ENCODE measurements at places on chromosomes 7 and 10.

GRCh38 chr10:43340619-43341018, 30.8 kb upstream of the FXYD4 start:
- no peak for DNase-seq

GRCh38 chr7:14834456-14834855, 68.1 kb downstream of the DGKB start:
- DNase-seq = no peak

GRCh38 chr10:83545901-83546391, 593.4 kb upstream of the GHITM start:
- DNase-seq = no peak

DNA sequence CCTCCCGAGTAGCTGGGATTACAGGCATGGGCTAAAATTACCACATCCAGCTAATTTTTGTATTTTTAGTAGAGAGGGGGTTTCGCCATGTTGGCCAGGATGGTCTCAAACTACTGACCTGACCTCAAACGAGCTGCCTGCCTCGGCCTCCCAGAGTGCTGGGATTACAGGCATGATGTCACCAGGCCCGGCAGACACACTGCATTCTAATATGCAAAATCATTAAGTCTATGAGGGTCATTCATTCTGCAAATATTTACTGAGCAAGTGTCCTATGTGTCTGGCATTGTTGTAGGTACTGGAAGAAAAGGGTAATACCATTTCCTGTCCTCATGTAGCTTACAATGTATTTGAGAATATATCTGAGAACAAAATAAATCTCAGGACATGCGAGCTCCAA, 2.7 kb downstream of the PUS7 start:
- no peak for DNase-seq

- peak; percentile 44 for DNase-seq
These were observed 37.5 kb downstream of the NET1 start for GRCh38 chr10:5449823-5450222.

DNA sequence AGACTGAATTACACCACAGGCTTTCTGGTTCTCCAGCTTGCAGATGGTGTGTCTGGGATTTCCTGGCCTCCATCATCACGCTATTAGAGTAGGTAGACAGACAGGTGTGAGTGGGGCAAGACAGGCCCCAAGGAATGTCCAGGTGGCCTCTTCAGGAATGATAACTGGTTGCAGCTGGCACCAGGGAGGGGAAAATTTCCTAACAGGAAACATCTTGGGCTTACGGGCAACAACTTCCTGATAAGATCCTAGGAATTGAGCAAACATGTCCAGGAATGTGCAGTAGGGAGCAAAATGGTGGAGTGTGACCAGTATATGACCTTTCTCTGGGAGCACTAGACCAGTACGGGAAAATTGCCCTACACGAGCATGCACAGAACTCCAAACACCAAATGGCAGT, 11.3 kb downstream of the XRCC2 start:
- DNase-seq = peak; percentile 30

DNA sequence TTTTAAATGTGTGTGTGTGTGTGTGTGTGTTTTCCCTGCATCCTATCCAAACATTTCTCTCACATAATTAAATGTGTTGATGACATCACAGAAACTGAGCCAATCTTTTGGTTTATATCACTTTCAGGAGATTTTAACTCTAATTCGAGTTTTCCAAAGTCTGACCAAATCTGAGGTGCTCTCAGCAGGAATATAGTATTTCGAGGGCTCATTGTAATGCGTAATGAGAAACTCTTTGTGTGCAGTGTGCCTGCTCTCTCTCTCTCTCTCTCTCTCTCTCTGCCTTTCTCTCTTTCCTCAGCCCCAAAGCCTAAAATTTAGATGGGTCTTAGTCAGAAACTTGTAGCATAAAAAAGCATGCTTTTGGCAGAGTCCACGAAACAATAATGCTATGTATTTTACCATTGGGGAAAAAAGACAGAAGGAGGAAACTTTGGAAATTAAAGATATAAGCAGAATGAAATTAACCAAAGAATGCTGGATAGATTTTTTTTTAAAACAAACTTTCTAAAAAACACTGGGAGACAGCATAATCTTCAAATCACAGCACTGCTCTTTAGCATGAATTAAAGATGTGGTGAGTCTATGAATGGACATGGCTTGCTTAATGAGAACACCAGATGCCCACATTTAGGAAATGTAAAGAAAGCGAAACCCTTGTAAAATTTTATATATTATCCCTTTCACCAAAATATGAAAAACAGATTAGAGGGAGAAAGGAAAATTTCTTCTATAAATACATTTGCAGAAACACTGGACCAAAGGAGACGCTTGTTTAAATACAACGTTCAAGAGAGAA, 206.8 kb upstream of the HABP2 start:
- DNase-seq = no peak

- no peak for DNase-seq
These were observed 31.1 kb downstream of the CALML3 start for GRCh38 chr10:5555881-5556280.

GRCh38 chr10:86659161-86659691, 4.9 kb downstream of the OPN4 start:
- no peak for DNase-seq

GRCh38 chr10:235915-236314, 100.7 kb downstream of the ZMYND11 start:
- DNase-seq = peak; percentile 4

DNA sequence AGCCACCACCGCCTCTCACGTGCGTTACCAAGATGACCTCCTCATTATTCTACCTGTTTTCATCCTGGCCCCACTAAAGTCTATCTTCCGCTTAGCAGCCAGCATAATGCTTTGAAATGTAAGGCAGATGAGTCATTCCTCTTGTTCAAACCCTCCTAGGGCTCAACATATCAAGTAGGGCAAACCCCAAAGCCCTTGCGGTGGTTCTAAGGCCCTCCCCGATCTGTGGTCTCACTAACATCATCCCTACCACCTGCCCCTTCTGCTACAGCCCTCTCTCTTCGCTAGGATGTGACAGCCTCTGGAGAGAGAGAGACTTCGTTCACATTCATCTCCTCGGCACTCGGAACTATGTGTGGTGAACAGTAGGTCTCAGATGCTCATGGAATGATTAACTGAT, 94.8 kb downstream of the SVIL start:
- no peak for DNase-seq

DNA sequence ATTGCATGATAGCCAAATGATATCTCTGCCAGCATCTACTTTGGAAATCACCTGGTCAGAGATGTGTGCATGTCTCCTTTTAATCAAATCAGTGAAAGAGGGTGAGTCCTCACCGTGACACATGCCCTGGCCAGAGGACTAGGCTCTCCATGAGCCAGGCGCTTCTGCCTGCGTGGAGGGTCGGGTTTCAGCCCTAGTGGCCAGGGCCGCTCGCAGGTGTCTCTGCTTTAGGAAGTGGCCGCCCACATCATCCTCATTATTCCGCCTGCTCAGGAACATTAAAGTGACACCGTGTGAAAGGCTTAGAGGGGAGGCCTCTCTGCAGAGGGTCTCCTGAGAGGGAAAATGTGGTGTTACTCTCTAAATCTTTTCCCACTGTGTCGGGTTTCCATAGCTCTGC, 173.6 kb upstream of the PRKCQ start:
- DNase-seq = no peak

DNA sequence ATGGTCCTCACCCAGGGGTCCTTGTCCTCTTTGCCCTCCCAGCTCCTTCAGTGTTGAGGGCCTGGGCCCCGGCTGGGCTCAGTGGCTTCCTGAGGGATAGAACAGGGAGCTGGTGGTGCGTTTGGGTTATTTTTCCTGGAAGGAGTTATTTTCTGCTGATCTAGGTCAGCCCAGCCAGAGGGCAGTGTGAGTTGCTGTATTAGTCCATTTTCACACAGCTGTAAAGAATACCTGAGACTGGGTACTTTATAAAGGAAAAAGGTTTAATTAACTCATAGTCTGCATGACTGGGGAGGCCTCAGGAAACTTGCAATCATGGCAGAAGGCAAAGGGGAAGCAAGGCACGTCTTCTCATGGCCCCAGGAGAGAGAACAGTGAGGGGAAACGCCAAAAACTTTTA, 122.4 kb upstream of the PCBD1 start:
- no peak for DNase-seq

- DNase-seq = no peak
These were observed 245.0 kb downstream of the WDR37 start for GRCh38 chr10:1301143-1301542.

- no peak for DNase-seq
These were observed 37.4 kb upstream of the GRM8 start for GRCh38 chr7:127290116-127290655.

DNA sequence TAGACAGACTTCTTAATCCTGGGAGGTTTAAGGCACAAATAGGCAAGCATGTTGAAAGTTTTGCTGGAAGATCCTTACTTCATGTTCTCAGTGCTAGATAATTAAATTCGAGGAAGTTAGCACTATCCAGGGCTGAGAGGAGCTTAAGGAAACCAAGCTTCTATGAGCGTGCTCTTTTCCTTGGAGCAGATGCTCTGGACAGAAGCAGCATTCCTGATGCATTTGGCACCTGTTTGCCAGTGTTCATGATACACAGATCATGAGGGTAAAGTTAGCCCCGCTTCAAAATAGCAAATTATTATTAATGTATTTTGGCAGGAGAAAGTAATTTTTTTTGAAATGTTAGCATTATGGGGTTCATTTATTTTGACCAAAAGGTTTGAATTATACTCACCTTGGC, 9.4 kb downstream of the HDAC9 start:
- DNase-seq = no peak

GRCh38 chr10:94402843-94403379, 570 bp downstream of the TBC1D12 start:
- peak; percentile 36 for DNase-seq

DNA sequence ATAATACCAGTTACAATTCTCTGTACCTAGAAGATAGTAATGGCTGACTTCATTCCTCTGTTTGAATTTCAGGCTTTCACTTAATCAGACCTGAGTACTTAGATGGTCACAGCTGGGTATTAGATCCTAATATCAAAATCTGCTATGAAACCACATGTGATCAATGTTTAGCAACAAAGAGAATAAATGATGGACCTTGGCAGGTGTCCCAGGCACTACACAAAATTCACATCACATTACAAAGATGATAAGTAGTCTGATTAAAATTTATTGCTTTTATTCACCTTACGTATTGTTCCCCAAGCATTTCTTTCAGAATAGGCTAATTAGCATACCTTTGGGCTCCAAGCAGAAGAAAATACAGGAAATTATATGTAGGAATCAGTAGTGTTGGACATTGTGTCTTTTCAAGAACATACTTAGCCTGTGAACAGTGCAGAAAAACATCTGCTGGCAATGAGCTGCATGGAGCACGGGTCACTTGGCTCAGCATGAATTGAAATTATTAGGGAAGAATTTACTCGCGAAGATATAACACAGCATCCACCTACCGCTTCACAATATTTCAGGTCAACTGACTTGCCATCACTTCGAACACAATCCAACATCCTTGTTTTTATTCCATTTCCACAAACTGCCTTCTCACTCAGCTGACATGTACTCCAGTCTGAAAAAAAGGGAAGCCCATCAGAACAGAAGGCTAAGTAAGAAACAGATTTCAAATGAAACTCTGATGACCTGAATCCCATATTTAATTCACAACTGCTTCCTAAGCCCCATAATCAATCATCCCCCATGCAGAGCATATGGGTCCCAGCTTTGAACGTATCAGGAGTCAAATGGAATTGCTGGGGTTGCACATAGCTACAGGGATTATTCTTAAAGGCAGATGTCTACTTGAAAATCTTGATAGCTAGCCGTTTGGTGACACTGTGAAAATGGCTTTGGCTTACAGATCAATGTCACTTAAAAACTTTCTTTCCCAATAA, 421.0 kb downstream of the THSD7A start:
- DNase-seq = no peak

DNA sequence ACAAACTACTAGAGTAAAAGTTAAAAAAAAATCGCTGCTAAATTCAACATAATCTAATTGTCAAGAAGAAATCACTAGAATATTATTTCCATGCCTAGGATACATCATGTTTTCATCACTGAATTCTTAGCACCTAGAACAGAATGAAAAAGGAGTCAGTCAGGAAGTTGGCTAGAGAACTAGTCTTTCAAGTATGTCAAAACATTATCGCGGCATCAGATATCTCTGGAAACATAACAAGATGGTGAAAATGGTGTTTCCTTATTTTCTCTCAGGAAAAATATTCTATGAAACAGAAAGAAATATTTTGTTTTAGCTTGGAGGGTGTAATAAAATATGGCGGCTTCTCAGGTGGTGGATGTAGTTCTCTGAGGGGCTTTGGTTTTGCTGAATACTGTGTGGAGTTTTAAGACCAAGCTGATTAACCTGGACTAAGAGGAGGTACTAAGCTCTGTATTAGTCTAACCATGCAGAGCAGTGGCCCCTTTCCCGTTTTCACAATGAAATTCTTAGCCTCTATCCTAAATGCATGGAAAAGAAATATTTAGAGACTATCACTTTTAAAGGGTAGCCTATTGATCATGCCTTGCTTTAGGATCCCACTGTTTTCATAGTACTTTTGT, 205.6 kb downstream of the MDFIC start:
- no peak for DNase-seq

- DNase-seq = no peak
These were observed 94.9 kb upstream of the AGK start for GRCh38 chr7:141456298-141456697.

GRCh38 chr10:110818311-110819256, 53.1 kb upstream of the PDCD4 start:
- no peak for DNase-seq

DNA sequence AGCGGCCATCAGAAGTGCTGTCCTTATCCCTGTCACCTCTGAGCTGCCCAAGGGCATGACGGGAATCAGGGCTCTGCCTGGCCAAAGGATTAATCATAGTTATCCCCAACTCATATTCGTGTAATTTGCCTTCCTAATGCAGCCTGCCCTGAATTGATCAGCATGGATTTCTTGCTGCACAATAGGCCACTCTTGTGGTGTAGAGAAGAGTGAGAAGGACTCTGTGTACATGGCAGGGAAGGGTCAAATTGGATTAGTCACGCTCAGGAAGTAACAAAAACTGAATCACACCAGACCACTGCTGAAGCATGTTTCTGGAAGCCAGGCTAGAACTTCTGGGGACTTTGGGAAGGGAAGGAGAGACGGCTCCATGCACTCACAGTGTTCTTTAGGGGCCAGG, 227.0 kb downstream of the BUB3 start:
- peak; percentile 53 for DNase-seq

DNA sequence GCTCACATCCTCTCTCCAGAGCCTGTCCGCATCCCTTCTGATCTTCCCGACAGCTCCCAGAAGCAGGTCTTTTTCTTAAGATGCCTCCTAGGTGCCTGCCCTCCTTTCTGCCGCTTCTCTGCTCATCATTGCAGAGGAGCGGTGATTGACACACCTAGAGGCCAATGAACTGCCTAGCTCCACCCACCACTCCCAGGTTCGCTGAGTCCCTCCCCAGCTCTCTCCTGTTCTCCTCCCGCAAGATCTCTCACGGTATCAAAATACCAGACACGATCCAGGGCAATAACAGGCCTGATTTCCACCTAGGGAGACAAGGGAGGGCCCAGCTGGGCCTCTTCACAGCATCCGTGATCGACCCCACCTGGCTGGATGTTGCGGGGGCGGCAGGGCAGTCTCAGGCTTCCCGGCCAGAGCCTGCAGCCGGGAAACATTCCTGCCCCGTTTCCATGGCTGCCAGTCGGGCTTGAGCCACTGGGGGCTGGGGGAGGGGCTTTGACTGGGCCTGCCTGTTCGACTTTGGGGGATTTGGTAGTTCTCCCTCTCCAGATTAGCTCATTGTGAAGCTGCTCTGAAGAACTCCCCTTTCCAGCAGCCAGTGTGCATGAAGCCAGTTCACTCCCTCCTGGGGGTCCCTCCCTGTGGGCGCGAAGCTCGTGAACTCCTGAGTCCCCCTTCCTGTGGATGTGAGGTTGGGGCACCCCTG, 373.5 kb downstream of the RPS24 start:
- peak; percentile 10 for DNase-seq
